ENCODE measurements at places on chromosomes 3 and 15.

- DNase-seq, result peak; percentile 79
Observed at GRCh38 chr15:41621200-41622193, 38.7 kb upstream of the MGA start.

- DNase-seq, result no peak
Observed at GRCh38 chr3:120908795-120909601, 993 bp downstream of the STXBP5L start.

DNA sequence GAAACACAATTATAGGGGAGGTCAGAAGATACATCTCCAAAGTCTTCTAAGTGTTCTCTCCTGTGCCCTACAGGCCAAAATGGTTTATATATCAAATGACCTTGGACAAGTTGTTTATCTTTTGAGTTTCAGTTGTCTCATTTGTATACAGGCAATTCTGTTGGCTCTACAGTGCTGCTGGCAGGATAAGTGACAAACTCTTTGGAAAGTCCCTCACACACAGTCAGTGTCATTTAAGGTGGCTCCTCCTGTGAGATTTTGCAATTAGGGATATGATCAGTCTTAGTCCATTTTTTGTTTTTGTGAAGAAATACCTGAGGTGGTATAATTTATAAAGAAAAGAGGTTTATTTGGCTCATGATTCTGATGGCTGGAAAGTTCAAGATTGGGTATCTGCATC is 1035.8 kb upstream of the CFAP20DC start:
- no peak for DNase-seq

DNA sequence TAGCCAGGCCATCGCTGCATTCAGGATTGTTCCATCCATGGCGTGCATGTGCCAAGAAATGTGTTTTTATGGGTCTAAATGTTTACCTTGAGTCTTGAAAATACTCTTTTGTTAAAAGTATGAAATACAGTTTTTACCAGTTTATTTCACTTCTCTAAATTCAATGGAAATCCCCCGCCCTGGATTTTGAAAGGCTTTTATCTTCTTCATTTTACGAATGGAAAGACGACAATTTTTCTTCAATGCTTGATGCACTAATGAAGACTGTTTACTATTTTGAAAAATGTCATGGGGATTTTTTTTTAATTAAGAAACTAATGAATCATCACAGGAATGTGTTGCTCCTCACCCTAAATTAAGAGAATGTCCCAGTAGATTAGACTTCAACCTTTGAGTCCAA is 83.5 kb downstream of the FAM81A start:
- no peak for DNase-seq

GRCh38 chr3:177337541-177338331 is 140.5 kb upstream of the TBL1XR1 start:
- peak; percentile 48 for DNase-seq

GRCh38 chr3:11514191-11514821 is 129.4 kb downstream of the VGLL4 start:
- no peak for DNase-seq

DNA sequence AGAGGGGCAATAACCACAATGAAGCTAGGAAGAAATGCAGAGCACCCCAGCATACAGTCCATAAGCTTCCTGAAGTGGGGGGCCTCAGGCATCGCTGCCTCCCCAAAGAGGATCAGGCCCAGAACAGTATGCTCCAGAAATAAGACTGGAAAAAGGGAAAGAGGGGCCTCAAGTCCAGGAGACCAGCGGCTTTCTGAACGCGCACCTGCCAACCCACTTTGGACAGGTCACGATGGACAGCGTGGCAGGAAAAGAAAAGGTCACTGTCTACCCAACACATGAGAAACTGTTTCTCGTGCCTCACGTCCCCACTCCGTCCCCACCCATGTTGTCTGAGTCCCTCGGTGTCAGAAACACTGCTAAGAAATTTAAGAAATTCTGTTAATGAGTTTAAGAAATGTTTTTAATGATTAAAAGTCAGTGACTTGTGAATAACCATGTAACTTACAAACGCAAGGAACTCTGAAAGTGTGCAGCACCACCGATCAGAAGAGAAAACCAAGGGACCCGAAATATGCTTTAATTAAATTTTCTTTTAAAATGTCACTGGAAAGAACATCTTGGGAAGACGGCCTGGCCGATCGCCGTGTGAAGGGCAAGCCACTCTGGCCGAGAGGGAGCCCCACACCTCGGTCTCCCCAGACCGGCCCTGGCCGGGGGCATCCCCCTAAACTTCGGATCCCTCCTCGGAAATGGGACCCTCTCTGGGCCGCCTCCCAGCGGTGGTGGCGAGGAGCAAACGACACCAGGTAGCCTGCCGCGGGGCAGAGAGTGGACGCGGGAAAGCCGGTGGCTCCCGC is 1.7 kb upstream of the PPARG start:
- DNase-seq, result no peak

- no peak for DNase-seq
Observed at GRCh38 chr3:11288786-11289637, 16.8 kb downstream of the ATG7 start.

DNA sequence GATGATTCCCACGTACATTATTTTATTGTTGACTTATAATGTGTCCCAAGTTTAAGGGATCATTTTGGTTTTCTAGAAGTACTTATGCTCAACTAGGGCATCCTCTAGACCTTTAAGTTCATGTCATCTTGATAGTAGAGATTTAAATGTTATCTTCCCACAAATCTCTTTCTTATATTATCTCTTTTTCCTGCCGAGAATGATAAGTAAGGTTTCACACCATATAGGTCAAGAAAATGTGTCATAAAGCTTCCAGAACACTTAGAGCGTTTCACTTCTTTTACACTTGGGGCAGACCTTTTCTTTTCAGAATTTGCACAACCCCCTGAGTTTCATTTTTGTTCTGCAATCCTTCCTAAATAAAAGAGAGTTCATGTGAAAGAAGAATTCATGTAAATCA is 142.0 kb upstream of the CBLB start:
- DNase-seq, result no peak

DNA sequence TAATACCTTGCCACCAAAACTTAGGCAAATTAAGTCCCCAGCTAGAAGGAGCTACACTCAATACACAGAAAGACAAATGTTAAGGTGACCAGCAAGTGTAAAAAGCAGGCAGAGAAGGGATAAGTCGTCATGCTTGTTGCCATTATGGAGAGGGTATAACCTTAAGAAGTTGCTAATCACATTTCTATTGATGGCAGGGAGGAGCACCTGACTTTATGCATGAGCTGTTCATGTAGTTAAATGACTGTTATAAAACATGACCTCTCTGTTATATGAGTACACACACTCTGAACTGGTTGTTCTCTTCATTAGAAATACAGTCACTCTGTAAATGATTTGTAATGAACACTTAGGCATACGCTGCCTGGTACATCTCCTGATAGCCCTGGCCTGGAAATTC is 6.6 kb upstream of the CCNL1 start:
- DNase-seq, result no peak

- no peak for DNase-seq
Observed at GRCh38 chr15:89075846-89076245, 12.4 kb upstream of the ABHD2 start.

DNA sequence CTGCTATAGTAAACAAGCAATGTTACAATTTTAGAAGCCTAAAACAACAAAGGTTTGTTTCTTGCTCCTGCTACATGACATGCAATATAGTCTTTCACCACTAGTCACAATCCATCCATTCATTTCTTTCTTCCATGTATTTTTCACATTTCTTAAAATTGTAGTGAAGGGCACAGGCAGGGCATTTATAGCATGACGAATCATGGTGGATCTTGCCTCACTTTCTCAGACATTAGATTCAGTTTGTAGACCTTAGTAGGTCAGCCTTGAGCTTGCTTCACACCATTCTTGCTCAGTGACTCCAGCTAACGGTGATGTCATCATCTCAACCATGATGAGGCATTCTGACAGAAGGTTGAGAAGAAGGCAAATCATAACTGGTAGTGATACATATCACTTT is 546.8 kb downstream of the TBL1XR1 start:
- DNase-seq, result no peak

GRCh38 chr3:50883755-50884154 is 209.0 kb downstream of the DOCK3 start:
- no peak for DNase-seq

- DNase-seq, result no peak
Observed at GRCh38 chr3:57999417-58000115, 8.7 kb upstream of the FLNB start.

DNA sequence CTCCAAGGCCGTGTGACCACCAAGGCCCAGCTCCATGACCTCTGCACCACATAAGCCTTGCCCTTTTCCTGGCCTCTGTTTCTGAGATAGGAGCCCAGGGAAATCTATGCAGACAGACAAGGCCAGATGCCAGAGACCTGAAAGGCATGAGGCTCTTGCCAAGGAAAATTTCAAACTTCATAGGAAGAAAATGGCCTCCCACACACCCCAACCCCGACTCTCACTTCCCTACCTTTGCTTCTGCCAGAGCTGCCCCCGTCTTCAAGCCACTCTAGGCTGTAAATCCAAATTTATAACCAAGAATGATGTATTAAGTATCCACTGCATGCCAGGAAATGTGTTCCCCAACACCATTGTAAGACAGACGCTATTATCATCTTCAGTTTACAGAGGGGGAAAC is 65.5 kb upstream of the HRH1 start:
- no peak for DNase-seq

- no peak for DNase-seq
Observed at GRCh38 chr15:68620721-68621527, 42.1 kb downstream of the CORO2B start.

DNA sequence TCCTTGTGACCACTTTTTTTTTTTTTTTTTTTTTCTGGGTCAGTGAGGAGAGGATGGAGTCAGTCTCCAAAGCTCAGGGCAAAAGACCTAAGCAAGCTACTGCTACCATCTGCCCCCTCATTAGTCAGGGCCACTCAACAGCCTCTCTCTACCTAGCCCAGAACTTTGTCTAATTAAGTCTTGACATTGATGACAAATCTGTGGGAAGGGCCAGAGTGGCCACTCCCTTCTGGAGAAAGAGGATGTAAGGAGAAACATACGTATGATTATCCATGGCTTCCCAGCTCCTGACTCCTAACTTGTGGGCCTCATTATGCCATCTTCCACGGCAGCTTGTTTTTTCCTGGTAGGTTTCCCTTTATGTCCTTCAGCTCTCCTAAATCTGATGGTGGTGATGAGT is 37.9 kb downstream of the NR1I2 start:
- no peak for DNase-seq

- no peak for DNase-seq
Observed at GRCh38 chr15:58520464-58520863, 88.7 kb downstream of the LIPC start.

- DNase-seq, result no peak
Observed at GRCh38 chr3:63644212-63644797, 8.2 kb upstream of the SNTN start.

DNA sequence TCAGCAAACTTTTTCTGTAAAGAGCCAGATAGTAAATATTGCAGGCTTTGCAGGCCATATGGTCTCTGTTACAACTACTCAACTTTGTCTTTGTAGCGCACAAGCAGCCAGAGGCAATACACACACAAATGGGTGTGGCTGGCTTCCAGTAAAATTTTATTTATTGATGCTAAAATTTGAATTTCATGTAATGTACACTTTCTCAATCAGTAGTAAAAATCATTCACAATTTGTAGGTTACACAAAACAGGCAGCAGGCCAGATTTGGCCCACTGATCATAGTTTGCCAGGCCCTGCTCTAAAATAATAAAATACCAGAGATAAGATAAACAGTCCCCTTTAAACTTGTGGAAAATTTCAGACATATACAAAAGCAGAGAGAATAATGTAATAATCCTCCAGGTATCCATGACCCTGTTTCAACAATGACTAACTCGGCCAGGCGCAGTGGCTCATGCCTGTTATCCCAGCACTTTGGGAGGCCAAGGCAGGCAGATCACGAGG is 330.3 kb downstream of the SHQ1 start:
- DNase-seq, result no peak

- DNase-seq, result peak; percentile 17
Observed at GRCh38 chr15:38252481-38253350, at the start of gene SPRED1. Gene SPRED1 (plus strand): TSS chr15:38252836. CDS start chr15:38253186, 350 bp downstream.

DNA sequence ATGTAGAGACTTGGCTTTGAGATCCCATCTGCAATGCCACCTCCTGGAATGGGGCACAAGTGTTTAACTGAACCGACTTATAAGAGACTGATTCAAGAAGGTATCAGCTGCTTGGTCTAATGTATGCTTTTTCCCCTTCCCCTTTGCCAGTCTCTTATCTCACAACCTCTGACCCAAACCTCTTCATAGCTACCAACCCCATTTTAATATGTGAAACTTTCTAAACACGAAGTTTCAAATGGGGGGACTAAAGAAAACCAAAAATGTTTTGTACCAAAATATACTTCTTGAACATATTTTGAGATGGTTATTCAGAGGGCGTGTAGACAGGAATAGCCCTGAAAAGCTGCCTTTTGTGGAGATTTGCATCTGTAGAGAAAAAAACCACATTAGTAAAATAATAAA is 73.1 kb downstream of the OXSM start:
- no peak for DNase-seq

GRCh38 chr3:145915787-145916186 is 245.2 kb downstream of the PLOD2 start:
- no peak for DNase-seq

DNA sequence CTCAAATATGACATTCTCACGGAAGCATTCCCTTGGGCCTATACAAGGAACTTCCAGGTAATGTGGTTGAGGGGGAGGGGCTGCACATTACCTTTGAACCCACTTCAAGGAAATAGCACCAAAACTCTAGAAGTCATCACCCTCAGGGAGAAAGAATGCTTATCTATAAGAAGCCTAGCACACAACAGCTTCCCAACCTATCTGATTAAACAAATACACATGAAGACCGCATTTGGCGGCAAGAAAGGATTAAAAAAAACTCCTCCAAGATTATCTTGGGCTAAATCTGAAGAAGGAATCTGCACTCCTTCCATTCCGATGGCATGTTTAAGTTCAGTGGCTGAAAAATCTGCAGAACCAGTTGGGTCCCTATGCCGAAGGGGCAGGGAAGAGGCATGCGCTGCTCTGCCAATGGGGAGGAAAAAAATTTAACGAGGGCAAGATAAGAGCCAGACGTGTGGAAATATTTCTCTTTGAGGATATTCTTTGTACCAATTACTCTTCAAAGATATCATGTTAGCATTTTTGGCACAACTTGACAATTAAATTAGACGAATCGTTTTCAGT is 82.0 kb upstream of the WNT5A start:
- no peak for DNase-seq

GRCh38 chr3:26259176-26259575 is 363.4 kb upstream of the LRRC3B start:
- no peak for DNase-seq

GRCh38 chr3:8840556-8840955 is 71.1 kb upstream of the OXTR start:
- DNase-seq, result no peak

DNA sequence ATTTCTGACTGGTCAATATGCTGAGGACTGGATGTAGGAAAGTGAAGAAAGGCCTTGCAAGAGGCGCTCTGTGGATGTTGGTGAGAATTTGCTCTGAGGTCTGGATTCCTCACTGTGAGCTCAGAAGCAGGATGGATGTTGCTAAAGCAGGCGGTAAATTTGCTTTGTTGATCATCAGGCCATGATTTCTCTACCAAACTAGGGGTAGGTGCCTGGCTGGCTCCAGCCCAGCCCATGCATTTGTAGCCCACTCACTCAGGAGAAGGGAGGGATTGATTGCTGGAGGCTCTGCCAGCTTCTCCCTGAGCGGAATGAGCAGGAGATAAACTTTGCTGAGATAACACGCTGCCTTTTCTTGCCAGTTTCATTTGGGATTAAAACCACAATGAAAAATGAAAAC is 44.3 kb upstream of the NTRK3 start:
- no peak for DNase-seq
